Stimulated activated CD8-positive, alpha-beta memory T cell treated with anti-CD3 and anti-CD28 coated beads, Interleukin-12 subunit alpha, Interleukin-12 subunit beta, amount 100 ng/mL, for 4 hours (primary cell): ENCODE measurements at places on chromosomes 6 and 20.

- DNase-seq: no peak
These were observed 751.6 kb downstream of the EYS start for GRCh38 chr6:64955435-64955848.

GRCh38 chr6:119590066-119590465, 240.5 kb upstream of the MAN1A1 start:
- DNase-seq: no peak

- DNase-seq: no peak
These were observed 19.3 kb upstream of the OSTM1 start for GRCh38 chr6:108093781-108094300.

DNA sequence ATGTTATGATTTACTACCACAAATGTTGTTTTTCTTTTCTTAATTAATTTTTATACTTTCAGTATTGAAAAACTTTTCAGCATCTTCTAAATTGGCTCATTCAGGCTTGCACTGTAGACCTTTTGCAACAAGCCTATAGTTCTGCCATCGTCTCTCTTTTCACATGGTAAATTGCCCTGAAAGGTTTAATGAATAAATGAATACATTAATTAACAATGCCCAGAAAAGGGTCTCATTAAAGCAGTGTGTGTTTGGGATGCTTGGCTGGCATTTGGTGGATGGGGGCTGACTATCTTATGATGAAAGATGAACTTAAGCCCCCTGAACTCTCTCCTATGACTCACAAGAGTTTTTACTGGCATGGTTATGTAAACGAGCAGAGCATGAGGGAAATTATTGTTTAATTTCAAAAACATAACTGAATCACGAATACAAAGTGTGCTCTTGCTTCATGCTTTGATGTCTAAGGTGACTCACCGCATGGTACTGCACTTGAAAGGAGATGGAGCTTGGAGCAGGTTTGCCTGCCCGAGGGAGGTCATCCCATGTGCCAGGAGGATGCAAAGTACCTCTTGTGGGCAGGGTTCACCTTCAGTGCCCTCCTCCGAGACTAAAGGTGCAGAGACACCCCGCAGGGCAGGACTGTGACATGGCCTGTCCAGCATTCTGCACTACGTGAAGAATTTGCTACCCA, 13.8 kb upstream of the PCK1 start:
- no peak for DNase-seq

DNA sequence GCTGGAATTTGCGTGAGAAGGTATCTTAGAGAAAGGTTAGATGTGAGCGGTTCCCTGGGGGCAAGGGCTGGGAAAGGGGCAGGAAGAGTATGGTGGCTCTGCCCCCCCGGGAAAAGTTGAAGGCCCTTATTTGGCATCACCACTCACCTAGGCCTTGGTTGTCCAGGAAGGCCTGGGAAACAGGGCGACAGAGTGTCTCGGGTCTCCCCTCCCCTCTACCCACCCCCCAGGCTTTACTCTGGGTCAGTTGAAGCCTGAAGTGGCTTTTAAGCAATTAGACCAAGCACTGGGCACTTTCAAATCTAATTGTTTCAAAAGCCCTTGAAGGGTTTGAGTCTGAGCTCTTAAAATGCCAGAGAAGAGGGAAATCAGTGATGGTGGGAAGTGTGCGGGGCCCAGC, 30.2 kb upstream of the FOXP4 start:
- DNase-seq: no peak

DNA sequence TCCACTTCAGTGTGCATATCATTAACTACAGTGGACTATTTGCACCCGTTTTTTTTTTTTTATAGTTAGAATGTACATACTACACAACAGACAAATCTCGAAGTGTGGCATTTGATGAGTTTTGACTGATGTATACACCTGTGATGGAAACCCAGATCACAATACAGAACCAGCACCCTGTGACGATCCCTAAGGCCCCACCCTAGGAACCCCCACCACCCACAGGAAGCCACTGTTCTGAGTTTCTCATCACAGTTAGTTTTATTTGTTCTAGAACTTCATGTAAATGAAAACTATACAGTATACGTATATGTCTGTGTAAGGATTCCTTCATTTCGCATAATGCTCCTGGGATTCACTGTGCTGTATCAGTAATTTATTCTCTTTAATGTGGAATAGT, 102.8 kb downstream of the IRF4 start:
- DNase-seq: no peak

GRCh38 chr6:132751828-132752227, 5.9 kb downstream of the VNN2 start:
- no peak for DNase-seq

DNA sequence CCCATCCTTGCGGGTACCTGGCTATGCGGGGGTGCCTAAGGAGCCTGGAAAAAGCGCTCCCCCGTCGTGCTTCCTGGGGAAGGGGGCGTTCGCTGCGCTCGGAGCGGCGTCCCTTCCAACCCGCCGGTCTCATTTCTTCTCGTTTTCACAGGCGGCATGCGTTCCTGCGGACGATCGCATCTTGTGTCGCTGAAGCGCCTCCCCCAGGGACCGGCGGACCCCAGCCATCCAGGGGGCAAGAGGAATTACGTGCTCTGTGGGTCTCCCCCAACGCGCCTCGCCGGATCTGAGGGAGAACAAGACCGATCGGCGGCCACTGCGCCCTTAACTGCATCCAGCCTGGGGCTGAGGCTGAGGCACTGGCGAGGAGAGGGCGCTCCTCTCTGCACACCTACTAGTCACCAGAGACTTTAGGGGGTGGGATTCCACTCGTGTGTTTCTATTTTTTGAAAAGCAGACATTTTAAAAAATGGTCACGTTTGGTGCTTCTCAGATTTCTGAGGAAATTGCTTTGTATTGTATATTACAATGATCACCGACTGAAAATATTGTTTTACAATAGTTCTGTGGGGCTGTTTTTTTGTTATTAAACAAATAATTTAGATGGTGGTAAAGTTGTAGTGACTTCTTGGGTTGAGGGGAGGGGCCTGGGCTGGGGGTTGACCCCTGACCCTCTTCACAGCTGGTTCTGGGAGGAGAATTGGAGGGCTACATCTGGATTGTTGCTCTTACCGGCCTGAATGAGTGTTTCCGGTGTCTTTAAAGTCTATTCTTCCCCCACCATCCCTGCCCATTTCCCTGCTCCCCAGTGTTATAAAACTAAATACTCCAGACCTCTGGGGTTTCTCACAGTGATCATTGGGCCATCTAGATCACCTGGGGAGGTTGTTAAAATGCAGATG, 1.1 kb downstream of the ID1 start:
- DNase-seq: no peak

GRCh38 chr6:78347191-78347916, 520.0 kb upstream of the IRAK1BP1 start:
- DNase-seq: no peak

GRCh38 chr6:20954315-20954714, 420.1 kb downstream of the CDKAL1 start:
- no peak for DNase-seq

- no peak for DNase-seq
These were observed 74.8 kb upstream of the SNRPB2 start for GRCh38 chr20:16654858-16655535.

DNA sequence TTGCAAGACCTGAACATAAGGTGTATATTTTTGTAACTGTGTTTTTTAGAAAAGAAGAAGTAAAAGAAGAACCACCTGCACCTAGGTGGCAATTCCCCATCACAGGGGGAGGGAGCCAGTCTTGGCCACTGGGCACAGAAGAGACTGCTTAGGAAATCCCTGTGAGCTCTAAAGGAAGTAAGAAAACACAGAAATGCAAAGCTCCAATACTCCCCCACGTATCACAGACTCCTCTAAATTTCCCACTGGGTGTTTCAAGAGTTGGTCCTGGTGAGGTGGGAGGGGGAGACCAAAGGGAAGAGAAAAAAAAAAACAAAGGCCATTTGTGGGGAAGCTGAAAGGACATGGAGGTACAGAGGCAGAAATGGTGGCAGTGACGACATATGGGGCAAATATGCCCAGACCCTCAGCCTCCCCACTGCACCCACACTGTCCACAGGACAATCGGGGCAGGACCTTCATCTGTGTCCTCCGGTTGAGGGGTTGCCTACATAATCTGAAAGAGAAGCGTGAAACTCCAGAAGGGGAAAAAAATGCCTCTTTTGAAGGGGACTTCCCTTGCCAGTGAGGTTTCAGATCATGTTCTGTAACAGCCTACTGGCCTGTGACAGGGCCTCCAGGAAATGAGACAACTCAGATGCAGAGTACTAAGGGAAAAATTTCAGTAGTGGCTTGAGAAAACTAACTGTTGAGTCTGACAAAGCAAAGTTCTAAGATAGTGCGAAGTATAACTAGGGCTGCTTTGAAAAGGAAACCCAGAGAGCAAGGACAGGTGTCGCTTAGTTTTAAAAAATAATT, 226.2 kb upstream of the MARCKS start:
- DNase-seq: no peak

DNA sequence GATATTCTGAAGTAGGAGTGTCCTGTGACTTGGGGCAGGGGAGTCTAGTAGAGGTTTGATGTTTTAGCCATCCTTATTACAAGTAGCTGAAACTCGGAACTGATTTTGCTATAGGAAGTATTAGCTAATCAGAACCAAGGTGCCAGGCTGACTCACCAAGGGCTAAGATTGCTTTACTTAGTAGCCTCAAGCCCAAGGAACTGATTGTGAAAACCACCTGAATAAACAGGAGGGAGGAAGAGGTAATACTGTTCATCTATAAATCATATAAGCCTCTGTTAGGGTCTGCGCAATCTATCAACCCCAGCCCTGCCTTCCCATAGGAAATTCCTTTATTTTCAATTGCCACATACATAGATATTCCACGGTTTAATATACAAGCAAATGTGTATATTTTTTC, 54.4 kb downstream of the GNAS start:
- DNase-seq: no peak

GRCh38 chr6:23021487-23021886, 452.1 kb downstream of the HDGFL1 start:
- DNase-seq: no peak

GRCh38 chr6:25346064-25346463, 66.9 kb downstream of the CARMIL1 start:
- no peak for DNase-seq

GRCh38 chr20:24493181-24493580, 23.8 kb downstream of the SYNDIG1 start:
- no peak for DNase-seq

GRCh38 chr6:43143235-43144128, 27.6 kb upstream of the SRF start:
- peak; percentile 60 for DNase-seq

- DNase-seq: no peak
These were observed 476.4 kb downstream of the KIF16B start for GRCh38 chr20:16096756-16097326.

GRCh38 chr20:51426718-51427650, 115.5 kb downstream of the NFATC2 start:
- DNase-seq: no peak

DNA sequence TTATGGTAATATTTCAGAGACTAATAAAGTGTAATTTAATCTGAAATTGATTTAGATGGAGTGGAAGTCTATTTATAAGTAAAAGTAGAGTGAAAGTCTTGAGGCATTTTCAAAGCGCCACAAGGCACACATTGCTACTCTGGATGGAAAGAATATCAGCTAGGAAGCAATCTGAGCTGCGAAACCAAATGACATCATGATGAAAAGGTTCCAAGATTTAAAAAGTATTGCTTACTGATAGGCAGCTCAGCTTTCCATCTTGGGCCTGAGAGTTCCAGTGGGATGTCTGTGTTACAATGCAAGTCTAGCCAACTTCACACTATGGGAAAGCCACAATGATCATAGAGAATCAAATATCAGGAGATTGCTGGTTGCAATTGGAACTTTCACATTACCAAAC, 126.9 kb upstream of the VGLL2 start:
- no peak for DNase-seq

GRCh38 chr6:83514866-83515466, 2.6 kb downstream of the PRSS35 start:
- DNase-seq: no peak

DNA sequence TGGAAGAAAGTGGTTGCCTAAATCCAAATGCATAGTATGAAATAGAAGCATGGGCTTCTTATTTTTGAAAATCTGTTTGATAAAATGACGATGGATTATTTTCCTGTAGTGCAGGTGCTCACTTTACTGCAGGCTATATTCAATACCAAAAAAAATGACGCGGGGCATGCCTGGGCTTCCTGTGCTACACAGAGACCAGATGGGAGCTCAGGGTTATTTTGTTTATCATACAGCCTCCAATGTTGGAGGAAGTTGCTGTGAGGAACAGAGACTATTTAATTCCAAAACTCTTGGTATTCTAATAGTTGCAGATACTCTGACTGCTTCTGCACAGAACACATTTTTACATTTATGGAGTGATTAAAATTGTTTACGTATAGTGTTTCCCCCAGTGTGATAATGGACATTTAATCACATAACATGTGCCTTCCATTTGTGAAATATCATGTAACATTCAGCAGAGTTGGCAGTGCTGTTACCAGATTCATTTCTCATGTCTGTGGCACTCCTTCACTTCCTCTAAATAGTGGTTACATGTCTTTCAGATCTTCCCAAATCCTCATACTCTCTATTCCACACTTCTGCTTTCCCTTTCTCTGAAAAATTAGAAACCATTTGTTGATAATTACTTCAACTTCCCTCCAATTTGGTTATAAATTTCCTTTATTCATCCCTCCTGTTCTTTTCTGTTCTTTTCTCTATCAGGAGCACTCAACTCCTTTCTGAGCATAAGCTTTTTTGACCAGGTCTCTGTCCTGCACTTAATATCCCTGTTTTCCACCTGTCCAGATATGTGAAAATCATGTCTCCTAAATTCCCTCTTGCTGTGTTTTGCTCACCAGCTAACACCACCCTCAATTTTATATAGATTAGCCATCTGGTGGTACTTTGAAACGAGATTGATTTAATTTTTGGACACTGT, 121.6 kb downstream of the ADGRB3 start:
- DNase-seq: no peak

- no peak for DNase-seq
These were observed 618.0 kb downstream of the PRKN start for GRCh38 chr6:162109480-162110050.

DNA sequence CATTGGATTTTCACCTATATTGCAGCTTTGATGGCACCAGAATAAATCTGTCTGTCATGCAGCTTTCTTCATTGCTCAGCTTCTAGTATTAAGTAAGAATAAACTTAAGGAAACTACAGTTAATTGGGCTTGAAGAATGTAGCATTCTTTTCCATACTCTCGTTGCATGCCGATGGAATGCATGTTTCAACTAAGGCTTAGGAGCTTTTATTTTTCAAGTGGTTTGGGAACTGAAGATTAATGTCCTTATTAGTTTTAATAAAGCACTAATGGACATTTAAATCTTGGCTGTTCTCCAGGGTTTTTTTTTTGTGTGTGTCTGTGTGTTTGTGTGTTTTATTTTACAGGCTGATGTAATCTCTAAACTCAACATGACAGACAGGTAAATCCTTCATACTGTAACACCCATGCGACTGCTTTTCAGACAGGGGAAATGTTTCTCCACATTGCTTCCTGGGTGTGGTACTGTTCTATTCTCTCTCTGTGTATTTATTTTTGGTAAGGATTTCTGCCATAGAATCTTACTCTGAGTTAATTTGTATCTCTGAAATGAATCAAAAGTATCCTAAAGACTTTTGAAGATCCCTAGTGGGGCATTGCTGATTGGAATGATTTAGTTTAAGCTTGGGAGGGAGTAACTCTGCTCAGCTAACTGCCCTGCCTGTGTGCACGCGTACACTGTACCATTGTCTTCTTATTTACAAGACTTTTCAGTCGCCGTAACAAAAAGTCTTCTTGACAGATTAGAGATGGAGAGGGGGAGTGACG, 38.0 kb downstream of the SLC9A8 start:
- DNase-seq: no peak

GRCh38 chr6:152316024-152316423, 321.1 kb downstream of the SYNE1 start:
- no peak for DNase-seq
